ENCODE measurements at places on chromosomes 3 and 15.

DNA sequence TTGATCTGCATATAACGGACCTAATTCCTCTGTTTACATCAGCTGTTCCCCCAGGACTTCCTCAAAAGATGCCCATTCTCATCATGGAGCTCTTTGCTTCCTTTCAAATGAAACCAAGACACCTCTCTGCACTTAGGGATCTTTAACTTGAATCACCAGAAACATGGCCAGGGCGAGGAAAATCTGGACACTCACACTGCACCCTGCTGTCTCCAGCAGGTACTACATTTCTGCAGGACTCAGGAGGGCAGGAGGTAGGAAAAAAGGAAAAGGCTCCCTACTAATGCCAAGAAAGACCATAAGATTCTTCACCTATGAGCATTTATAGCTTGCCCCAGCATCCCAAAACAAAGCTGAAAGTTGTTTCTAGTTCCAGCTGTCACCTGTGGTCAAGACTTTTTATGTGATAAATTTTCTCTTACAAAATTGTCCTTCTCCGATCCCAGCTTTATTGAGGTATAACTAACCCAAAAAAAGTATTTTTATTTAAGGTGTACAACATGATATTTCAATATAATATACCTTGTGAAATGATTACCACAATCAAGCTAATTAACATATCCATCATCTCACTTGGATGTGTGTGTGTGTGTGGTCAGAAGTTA is 87.3 kb upstream of the C15orf61 start:
- no peak for DNase-seq

GRCh38 chr15:38207621-38208020 is 45.0 kb upstream of the SPRED1 start:
- no peak for DNase-seq

GRCh38 chr3:71376911-71377310 is 206.6 kb downstream of the FOXP1 start:
- no peak for DNase-seq

DNA sequence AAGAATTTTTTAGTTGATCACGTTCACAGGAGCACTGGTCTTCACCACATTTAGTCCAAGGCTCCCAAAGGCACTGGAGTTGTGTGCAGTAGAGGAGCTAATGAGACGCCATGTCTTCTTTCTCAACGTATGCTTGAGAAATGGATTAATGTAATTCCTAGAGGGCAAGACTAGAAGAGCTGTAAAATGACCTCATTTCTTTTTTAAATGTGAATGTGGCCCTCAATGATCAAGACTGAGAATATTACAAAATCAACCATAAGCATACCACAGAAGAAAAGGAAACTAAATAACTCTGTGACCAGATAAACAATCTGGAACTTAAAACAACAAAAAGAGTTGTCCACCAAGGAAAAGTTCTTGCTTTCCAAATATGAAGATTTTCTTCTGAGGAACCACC is 112.1 kb upstream of the THBS1 start:
- DNase-seq = no peak

DNA sequence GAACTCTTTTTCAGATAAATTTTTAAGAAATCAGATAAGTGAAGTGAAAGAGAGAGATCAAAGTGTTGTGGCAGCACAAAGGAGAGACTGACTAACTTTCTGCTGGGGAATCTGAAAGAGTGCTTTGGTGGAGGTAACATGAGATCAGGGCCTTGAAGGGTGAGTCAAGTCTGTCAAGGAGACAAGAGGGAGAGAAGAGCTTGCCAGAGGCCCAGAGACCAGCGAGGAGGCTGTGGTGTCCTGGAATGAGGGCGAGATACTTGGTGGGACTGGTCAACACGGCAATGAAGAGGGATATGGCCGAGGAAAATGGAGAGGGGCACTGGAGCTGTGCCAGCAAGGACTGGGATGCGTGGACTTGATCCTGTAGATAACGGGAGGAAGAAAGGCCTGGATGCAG is 4.6 kb downstream of the TADA3 start:
- DNase-seq = no peak

GRCh38 chr3:41324156-41324475 is 124.8 kb downstream of the CTNNB1 start:
- no peak for DNase-seq

DNA sequence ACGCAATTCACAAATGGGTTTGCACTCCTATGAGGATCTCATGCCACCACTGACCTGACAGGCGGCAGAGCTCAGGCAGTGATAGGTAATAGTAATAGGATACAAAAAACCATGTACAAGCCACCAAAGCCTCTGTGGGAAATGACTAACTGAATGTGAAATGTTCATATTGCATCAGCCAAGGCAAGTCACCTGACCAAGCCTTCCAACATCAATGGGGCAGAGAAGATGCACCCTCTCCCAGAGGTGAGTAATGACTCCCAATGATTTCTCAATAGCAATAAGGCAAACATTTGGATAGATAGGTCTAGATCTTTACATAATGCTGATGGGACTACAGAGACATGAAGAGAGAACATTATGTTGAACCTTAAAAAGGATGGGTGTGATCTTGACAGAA is 14.9 kb downstream of the CNTN3 start:
- DNase-seq = no peak

DNA sequence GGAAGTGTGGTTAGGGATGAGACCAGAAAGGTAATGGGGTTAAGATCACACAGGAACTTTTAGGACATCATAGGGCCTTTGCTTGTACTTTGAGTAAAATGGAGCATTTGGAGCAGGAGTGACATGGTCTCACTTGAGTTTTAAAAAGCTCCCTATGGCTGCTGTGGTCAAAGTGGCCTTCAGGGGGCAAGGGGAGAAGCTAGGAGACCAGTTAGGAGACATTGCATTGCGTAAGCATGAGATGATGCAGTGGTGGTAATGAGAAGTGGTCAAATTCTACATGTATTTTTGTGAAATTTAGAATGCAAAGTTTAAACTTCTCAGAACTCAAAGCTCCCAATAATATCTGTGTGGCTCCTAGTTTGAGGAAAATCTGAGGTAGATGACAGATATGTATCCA is 27.9 kb downstream of the MED12L start:
- no peak for DNase-seq

DNA sequence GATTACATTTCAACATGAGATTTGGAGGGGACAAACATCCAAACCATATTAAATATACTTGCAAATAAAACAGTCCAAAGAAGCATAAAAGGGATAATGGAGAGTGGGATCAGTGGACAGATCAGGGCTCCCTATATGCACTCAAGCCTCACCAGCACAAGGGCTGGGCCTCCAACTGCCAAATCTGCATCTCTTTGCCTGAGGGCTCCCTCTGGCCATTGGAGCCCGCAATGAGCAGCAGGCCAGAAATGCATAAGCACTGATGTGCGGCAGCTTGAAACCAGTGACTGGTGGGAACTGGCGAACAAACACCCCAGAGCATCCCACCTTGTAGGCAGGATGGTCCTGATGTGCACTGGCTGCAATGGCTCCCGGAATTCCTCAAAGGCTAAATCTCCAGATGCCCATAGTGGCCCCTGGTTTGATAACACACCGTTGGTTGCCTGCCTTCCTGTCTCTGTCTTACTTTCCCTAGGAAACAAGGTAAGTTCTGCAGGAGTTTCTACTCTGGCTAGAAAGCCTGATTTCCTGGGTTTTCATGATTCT is 55.9 kb upstream of the POMGNT2 start:
- DNase-seq = no peak

DNA sequence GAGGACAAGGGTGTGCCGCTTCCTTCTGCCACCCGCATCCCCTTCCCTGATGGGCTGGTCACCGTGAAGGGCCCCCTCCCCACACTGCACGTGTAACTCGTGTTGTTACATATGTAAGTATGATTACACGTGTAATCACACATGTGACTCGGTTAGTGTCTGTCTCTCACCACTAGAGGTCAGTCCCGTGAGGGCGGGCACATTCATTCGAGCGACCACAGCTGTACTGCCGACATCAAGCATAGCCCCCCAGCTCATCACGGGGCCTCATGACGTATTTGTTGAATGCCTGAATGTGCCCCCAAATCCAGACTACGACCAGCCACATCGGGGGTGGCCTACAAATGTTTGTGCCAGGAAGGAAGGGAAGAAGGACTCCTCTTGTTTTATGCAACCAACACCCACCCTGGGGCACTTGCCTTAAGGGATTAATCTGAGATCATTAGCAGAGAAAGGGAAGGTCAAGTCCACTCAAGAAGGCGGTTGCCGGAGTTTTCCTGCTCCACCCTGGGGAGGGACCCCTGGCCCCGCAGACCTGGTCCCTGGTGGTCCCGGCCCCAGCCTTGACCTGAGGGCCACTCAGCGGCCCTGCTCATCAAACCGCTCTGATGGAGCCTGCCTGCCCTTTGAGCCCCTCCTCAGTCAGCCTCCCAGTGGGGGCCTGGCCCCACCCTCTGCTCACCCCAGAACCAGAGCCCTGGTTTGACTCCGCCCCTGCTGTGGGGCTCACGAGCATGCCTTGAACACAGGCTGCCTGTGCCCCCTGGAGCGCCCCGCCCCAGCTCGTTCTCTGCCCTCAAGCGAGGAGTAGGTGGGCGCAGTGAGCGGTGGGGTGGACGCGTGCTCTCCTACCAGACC is 52.8 kb downstream of the RGMA start:
- DNase-seq = no peak

DNA sequence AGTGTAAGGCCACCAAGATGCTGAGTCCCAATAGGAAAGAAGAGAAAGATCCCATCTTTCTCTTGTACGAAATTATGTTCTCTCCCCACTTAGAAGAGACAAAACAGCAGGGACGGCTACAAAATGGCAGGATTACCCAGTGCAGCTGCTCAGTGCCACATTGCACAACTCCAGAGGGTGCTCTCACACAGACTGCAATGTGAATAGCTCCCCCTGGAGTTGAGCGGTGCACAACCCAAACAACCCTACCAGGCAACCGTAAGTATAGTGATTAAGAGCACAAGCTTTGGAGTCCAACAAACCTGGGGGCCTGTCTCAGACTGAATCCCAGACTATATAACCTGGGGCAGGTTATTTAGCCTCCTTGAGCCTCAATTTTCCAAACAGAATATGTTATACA is 3.1 kb upstream of the BHLHE40 start:
- DNase-seq = no peak

DNA sequence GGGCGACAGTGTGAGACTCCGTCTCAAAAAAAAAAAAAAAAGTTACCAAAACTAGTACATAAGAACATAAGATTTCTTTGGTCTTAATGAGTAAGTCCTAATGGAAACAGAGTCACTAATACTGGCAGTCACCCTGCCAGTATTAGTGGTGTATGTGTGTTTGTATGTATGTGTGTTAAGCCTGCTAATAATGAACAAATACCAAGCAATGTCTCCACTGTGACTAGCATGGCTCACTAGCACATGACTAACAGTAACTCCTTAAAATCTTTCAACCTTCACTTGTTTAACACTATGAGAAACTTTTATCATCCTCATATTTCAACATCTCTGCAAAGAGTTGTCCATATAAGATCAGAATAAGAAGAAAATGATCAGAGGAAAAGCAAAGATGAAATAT is 231.0 kb upstream of the ATP11B start:
- DNase-seq = no peak

DNA sequence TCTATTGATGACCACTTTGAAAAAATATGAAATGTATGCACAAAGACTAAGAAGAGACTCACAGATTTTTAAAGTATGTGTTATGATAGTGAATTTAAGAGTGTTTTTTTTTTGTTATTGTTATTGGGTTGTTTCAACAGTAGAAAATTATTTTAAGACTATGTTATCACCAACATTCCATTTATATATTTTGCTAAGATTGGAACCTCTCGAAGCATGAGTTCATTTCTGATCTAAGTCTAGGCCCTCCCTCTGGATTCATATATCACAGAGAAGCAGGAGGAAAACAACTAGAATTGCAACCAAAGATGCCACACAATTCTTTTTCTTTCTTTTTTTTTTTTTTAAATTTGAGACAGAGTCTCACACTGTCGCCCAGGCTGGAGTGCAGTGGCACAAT is 46.8 kb downstream of the ITGB5 start:
- DNase-seq = no peak

DNA sequence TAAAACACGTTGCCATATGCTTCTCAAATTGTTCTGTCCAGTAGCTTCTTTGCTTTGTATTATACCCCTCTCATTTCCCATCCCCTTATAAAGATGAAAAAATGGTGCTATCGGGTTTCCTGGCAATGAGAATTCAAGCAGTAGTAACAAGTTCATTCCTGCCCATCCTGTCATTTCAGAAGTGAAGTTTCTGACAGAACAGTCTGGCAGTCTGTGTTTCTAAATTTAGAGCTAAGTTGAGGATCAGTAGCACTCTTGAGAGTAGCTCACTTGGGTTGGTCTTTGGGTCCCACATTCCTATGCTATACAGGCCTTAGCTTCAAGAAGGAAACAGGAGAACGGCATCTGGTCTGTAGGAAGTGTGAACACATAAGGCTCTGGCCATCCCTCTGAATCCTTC is 134.6 kb downstream of the GHSR start:
- DNase-seq = no peak

DNA sequence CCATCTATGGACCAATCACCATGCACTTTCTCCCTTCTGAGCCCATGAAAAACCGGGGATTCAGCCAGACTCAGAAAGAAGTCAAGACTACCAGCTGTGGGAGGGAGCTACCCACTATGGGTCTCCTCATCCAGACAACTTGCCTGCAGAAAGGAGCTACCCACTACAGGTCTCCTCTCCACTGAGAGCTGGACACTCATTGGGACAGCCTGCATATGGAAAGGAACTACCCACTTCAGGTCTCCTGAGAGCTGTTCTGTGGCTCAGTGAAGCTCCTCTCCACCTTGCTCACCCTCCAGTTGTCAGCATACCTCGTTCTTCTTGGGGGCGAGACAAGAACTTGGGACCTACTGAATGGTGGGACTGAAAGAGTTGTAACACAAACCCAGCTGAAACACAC is 22.3 kb upstream of the ZBED2 start:
- no peak for DNase-seq

DNA sequence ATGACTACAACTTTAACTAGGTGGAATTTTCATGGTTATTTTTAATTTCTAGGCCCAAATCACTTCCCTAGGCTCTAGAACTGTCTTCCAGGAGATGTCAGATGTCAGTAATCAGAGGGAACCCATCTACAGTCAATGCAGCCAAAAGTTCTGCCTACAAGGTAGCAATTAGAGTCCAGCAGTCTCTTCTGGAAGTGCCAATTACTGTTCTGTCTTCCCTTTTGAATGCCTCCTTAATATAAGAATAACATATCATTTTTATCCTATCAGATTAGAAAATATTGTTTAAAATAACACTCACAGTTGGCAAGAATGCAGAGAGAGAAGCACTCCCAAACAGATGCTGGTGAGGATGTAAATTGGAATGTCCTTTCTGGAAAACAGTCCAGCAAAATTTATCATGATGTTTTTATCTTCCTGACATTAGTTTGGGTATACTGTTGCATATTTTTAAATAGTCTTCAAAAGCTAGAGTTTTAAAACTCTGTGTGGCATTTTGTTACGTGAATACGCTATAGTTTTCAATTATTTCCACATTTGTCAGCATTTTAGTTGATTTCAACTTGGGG is 543.7 kb downstream of the FHIT start:
- DNase-seq = no peak

DNA sequence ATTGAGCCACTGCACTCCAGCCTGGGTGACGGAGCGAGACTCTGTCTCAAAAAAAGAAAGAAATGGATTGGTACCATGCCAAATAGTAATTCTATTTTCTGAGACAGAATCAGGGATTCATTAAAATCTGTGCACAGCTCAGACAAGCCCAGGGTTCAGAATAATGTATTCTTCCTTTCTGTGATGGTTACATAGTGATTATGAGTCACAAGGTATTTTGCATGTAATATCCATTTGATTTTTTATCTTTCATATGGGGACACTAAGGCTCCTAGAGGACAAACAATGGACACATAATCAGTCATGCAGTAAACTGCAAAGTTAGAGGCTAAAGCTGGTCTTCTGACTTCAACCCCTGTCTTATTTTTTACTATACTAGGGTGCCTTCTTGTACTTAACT is 156.8 kb upstream of the COL8A1 start:
- DNase-seq = no peak
